ENCODE measurements at places on chromosomes 13 and 19. TPM values are rescaled to one million over a fixed set of nuclear protein-coding genes. Genes with fewer than 3 reads are reported as not detected.

Gene PCSK4
- 9.9 TPM for total RNA-seq

Gene KLK12
- not detected for total RNA-seq

Gene NOVA2
- 0.44 TPM for total RNA-seq

Gene ZNF433
- 4.7 TPM for total RNA-seq

- DNase-seq = no peak
These were observed 7.2 kb upstream of the SPATA13 start for GRCh38 chr13:24153347-24153746.

DNA sequence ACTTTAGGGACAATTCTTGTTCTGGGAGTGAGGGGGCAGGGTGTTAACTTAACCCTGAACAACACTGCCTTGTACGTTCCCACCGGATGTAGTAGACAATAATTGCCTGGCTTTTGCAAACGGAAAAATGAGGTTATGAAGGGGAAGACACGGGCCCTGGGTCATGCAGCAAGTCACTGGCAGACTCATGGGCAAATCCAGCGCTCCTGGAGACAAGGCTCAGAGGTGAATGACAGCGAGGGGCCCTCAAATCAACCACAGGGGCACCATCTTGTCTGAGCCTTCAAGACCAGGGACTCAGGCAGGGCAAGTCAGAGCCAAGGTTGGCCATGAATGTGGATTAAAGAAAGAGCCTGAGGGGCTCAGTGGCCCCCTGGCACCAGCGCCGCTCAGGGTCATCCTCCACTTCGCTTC, 2.8 kb downstream of the RASA3 start:
- DNase-seq = no peak

- no peak for DNase-seq
These were observed 670.8 kb downstream of the PCDH17 start for GRCh38 chr13:58302349-58302748.

- DNase-seq = no peak
These were observed 19.7 kb downstream of the KLHL26 start for GRCh38 chr19:18656337-18657086.

DNA sequence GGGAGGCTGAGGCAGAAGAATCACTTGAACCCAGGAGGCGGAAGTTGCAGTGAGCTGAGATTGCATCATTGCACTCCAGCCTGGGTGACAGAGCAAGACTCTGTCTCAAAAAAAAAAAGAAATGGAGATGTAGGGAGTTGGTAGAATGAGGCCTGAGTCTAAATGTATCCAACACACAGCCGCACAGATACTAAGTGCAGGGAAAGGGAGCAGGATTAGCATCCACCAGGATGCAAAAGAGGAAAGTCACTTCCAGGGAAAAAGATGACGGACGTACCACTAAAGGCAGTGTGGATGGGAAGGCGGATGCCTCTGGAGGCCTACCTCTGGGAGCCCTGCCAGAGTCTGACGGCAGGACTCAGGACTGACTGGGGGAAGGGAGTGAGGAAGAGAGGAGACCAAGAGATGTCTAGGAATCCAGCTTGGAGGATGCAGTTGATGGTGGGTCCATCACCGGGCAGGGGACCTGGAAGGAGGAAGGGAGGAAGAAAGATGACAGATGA, 6.8 kb downstream of the FAM98C start:
- no peak for DNase-seq

DNA sequence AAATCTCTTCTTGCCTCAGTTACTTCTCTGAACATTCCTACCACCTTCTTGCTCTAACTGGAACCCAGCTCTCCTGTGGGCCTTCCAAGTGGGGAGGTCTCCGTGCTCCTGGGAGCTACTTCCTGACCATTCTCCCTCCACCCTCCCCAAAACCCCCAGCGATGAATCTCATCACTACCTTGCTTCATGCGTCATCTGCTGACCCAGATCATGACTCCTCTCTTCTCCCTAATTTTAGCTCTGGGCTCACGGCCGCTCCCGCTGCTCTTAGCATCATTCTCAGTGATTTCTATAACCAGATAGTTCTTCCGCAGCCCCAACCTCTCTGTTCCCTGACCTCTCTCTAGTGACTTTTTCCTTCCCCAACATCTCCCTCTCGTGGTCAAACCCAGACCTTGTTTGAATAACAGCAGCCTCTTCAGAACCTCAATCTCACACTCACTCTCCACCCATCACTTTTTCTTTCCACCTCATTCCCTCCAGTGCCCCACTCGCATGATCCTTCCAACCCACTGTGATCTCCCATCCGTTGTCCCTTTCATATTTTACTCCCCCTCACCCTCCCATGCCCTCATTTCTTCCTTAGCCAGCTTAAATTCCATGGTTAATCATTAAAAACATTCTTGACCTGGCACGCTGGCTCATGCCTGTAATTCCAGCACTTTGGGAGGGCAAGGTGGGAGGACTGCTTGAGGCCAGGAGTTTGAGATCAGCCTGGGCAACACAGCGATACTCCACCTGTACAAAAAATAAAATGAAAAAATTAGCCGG, 21.8 kb downstream of the MRPS12 start:
- DNase-seq = no peak

DNA sequence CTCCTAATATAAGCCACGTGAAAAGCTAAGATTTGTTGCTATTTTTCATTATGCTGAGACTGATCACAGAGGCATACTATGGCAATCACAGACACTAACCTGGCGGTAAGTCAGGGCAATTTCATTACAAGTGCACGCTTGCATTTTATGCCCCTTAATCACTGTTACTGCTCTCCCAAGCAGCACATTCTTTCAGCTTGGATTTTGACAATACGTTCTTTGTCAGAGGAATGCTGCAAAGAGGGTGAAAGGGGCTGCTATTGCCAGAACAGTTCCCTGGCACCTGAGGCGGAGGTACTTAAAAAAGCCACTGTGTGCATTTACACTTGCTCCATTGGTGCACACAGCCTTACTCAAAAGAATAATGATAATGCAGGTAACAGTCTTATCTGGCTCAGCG, 346.6 kb downstream of the RFC3 start:
- no peak for DNase-seq

DNA sequence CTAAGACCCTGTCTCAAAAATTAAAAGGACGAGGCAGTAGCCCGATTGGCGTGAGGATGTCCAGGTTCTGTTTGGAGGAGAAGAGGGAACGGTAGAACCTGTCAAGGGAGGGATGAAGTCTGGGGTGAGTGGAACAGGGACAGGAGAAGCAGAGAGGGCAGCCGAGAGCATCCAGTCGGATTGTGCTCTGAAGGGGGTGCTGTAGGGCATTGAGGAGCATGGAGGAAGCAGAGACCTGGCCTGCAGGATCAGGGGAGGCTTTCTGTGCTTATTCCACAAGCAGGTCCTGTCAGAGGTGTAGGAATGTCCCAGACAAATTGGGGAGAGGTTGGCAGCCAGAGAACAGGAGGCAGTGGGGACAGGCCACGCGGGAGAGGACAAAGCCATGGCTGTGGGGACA, 14.1 kb downstream of the AP2A1 start:
- no peak for DNase-seq

- DNase-seq = no peak
These were observed 34.6 kb downstream of the DOT1L start for GRCh38 chr19:2198317-2198716.

DNA sequence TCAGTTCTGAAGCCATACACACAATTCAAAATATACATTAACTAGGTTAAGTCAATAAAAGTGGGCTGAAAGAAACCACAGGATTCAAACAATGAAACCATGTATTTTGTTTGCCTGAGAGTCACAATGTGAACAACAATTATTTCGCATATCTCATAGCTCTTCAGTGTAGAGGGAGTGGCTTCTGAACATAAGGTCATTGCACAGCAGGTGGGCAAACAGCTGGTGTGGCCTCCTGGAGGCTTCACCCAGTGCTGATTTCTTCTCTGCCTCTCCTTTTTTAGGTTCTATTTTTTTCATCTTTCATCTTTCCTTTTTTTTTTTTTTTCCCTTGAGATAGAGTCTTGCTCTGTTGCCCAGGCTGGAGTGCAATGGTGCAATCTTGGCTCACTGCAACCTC, 40.4 kb upstream of the ZNF254 start:
- no peak for DNase-seq
